ENCODE measurements at places on chromosomes 5 and 9. TPM values are rescaled to one million over a fixed set of nuclear protein-coding genes. Genes with fewer than 3 reads are reported as not detected.

GRCh38 chr5:67194166-67194565, 2.4 kb downstream of the CD180 start:
- ATAC-seq, result no peak

DNA sequence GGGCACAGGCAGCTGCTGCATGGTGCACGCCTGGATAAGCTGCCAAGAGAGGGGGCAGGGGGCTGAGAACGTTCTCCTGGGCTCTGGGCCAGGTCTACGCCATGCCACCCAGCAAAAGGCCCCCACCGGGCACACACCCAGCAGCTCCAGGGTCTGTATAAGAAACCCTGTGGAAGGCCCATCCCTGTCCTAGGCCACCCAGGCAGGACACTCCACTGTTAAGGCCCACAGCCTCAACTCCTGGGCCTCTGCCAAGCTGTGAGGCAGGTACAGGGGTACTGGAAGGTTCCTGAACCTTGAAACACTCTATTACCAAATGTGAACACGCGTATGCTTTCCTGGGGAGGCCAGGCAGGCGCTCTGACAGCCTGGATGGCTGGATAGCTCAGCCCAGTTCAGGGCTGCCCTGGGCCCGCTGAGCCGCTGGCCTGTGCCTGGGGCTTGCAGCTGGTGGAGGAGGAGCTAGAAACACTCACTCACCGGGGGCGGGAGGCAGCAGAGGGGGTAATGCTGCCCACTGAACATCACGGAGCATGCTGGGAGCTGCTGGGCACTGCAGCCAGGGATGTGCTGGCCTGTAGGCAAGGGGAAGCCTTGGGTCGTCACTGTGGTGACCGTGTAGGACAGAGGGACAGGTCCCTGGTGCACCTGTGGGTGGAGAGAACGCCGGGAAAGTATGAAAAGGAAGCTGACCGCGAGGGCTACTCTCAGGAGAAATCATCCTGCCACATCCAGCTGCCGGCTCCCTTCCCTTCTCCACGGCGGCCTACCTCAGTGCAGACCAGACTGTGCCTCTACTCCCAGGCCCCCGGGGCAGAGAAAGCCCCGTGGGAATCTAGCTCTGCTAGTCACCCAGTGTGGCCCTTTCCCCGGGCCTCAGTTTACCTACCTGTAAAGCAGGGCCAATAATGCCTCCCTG, 6.0 kb downstream of the RNF44 start:
- ATAC-seq, result peak; percentile 28

- no peak for ATAC-seq
Observed at GRCh38 chr5:10109299-10109698, 140.4 kb downstream of the ATPSCKMT start.

DNA sequence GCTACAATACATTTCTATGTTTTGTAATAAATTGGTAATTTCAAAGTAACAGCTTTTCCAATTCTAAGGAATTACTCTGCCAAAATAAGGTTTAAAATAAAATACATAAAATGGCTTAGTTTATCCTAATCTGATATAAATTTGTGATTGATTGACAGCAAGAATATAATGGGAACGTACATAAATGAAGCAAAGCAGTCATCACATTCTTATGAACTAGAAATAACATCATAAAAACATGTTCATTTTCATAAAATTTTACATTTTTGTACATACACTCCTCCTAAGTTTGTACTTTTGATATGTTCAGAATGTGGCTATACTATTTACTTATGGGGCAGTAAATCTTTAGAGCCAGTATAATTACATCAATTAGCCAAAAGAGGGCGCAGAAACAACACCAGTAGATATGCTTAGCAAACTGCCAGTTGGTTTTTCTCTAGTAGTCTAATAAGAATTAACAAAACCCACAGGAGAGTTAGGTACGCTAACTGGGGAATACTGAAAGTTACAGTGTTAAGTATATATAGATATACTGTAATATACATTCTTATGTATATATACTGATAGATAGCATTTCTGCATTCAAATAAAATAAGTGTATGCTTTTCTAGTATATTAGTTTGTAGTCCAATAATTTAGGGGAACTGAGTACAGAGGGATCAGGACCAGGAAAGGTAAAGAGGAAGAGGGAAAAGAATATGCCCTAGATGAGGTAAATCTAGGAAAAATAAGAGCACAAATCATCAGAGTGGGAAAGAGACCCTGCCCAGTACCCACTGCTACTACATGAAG, 76.8 kb downstream of the ZDHHC21 start:
- no peak for ATAC-seq

The IRF1 gene
- 125 TPM for total RNA-seq

GRCh38 chr5:80885396-80886000, 74.7 kb upstream of the RASGRF2 start:
- ATAC-seq, result no peak

GRCh38 chr5:136802383-136802782, 437.0 kb upstream of the TRPC7 start:
- ATAC-seq, result no peak

DNA sequence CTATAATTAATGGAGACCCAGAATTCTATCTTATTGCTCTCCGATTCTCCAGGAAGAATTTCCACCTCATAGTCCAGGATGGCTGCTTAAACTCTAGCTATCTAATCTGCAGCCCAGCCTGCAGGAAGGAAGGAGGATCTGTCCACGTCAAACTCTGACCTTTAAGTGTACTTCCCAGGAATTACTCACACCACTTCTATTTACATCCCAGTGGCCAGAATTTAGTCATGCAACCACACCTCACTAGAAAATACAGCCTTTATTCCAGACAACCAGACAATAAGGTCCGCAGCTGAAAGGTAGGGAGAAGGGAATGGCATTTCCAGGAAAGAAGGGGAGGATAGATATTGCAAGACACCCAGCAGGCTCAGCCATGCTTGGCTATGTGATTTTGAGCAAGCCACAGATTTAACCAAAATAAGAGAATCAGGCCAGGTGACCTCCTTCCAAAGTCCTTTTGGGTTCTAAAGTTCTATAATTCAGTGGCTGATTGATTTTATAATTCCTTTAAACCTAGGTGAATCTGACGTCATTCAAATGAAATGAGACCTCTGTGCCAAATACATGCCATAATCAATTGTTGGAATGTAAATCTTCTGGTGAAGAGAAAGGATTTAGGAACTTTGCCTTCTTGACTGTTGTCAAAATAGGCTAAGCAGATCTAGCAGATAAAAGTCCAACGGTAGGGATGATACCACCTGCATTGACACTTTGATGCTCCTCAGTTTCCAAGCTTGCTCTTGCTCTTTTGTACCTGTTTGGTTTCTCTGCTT, 3.7 kb upstream of the DENND1A start:
- no peak for ATAC-seq

The COL5A1 gene
- total RNA-seq, result 0.50 TPM

DNA sequence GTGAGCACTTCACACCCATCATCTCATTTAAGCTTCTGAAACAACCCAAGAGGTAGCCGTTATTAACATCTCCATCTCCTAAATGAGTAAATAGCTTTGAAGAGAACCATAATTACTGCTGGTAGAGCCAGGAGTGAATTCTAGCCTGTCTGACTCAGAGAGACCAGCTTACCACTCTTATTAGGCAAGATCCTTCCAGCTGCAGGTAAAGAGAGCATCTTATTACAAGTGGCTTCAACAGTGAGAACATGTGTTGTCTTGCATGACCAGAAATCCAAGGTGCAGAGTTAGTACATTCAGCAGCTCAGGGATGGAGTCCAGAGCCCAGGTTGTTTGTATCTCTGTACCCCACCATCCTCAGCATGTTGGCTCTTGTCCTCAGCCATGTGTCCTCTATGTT, 10.9 kb upstream of the AFAP1L1 start:
- no peak for ATAC-seq

DNA sequence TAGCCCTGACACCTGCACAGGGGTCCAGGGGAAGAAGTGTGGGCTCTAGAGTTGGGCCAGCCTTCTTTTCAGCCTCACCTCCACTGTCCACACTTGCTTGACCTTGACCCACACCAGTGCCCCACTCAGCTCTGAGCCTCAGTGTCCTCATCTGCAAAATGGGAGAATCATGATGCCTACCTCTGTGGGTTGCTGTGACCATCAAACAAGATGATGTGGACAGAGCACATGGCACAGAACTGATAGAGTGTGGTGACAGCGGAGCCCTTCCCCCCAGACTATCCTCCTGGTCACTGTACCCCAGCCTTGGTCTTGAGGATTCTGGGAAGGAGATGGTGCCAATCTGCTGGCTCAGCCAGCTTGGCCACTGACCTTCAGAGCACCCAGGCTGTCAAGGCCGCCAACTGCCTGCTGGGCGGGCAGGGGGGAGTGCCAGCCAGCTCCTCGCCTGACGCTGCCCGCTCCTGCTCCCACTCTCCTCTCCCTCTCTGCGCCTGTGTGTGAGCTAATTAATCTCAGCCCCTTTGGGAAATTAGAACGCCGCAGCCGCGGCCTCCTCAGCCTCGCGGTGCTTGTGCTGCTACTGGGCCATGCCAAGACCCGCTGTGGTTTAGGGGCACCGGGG, 16.7 kb downstream of the CXXC5 start:
- no peak for ATAC-seq

- peak; percentile 29 for ATAC-seq
Observed at GRCh38 chr5:154780128-154780527, 25.0 kb downstream of the LARP1 start.

All from activated T-helper 17 cell treated with anti-CD3 and anti-CD28 coated beads, Interleukin-2, amount 50 U/mL, for 72 hours (primary cell).